SW 1271 (cell line): ENCODE measurements at places on chromosomes 16 and 17.

- DNase-seq = no peak
Measured at GRCh38 chr17:55710410-55710809, 12.3 kb downstream of the TMEM100 start.

GRCh38 chr17:27657620-27658019 is 26.6 kb downstream of the LGALS9 start:
- DNase-seq = no peak

GRCh38 chr17:52064791-52065211 is 93.7 kb downstream of the CA10 start:
- DNase-seq = peak; percentile 40

GRCh38 chr16:78362524-78363135 is 263.2 kb downstream of the WWOX start:
- no peak for DNase-seq

DNA sequence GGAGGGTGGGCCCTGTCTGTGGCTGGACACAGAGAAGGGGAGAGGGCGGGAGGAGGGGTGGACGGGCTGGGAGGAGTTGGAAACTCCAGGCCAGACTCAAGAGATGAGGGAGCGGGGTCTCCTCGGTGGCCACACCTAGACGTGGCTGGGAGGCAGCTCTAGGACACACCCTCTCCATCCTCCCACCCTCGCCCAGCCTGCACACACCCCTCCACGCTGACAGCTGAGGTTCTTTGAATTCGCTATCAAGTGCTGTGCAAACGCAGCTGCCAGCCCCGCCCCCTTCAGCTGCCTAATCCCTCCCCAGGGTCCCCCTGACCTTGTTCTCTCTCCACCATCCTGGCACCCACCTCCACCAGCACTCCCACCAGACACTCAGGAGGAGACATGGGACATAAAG is 48.7 kb downstream of the DNAH17 start:
- no peak for DNase-seq

- no peak for DNase-seq
Measured at GRCh38 chr16:81779536-81780320, 637 bp downstream of the PLCG2 start.

- no peak for DNase-seq
Measured at GRCh38 chr17:79834565-79835469, 4.4 kb downstream of the CBX4 start.

GRCh38 chr16:4010225-4011158 is 105.8 kb downstream of the ADCY9 start:
- no peak for DNase-seq

- peak; percentile 89 for DNase-seq
Measured at GRCh38 chr17:35373534-35373983, at the start of gene SLFN11. Gene SLFN11 (minus strand): TSS chr17:35373621. CDS start chr17:35363807, 9,814 bp downstream.

- no peak for DNase-seq
Measured at GRCh38 chr17:46027048-46027975, 28.3 kb downstream of the STH start.

DNA sequence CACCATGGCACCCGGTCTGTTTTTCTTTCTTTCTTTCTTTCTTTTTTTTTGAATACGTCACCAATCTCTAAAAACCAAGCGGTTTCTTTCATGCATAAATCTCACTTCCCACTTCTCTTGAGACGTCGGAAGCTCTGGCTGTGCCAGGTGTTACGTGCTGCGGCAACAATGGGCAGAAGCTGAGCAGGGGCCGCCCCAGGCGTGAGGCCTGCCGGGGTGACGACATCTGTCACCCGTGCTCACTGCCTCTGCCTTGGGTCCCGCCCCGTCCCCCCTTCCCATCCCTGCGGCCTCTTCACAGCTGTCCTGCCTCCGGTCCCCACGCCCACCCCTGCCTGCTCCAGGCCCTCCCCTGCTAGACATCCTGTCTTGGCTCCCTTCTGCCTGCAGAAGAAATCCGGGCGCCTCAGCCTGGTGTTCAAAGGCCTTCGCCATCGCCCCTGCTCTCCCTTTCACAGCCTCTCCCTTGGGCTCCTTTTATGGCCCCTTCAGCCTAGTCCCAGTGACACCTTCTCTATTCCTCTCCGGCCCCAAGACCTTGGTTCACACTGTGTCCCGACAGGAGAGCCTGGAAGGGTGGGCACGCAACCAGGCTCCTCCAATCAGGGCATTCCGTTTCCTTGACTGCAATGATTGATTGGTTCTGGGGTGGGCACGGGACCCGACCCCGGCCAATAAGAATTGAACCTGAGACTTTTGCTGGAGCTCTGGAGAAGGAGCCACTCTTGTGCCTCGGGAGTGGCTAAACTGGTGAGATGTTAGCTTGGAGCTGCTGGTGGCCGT is 4.8 kb downstream of the P2RX1 start:
- no peak for DNase-seq

- no peak for DNase-seq
Measured at GRCh38 chr17:77083531-77083930, 57.2 kb upstream of the SEC14L1 start.

DNA sequence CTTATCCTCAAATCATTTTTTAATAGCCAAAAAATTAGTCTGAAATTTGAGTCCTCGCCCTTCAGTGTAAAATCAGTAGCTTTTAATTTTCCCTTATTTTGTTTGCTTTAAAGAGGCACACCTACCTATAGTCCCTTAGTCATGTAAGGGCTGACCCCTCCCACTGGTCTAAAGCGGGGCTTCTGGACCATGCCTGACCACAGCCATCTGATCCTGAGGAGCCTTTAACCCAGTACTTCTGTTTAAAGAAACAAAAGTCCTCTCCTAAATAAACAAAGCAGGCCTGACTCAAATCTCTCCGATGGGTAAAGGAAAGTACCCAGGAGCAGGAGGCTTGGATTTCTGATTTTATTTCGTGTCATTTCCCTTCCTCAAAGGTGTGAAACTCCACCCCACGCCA is 92.0 kb upstream of the CCL2 start:
- DNase-seq = no peak

GRCh38 chr17:69900829-69901228 is 174.2 kb upstream of the KCNJ16 start:
- no peak for DNase-seq

GRCh38 chr17:29042679-29043538 is at the start of gene PIPOX:
Gene PIPOX (plus strand): TSS chr17:29043141. CDS start chr17:29043226, 85 bp downstream.
- DNase-seq = no peak

- no peak for DNase-seq
Measured at GRCh38 chr17:68577497-68577821, 23.7 kb downstream of the FAM20A start.

- no peak for DNase-seq
Measured at GRCh38 chr16:65034915-65035314, 86.9 kb downstream of the CDH11 start.

GRCh38 chr16:88617268-88618031 is 20.9 kb upstream of the IL17C start:
- DNase-seq = no peak

DNA sequence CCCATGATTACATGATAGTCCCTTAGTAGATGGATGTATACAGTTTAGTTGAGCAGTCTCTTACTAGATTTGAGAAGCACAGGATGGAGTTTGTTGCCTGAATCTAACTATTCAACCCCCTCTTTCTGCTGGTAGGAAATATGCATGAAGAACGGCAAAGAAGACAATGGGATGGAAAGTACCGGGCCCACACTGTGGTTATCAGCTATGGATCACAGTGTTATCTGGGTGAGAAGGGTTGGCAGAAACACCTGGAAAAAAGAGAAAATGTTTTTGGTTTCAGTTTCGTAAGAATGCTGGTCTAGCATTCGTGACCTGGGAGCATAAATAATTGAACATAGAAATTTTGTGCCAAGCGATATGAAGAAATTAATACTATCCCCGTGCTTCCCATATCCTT is 53.1 kb downstream of the ANKFN1 start:
- DNase-seq = no peak

- no peak for DNase-seq
Measured at GRCh38 chr16:3188925-3189825, 1.2 kb downstream of the OR1F1 start.

DNA sequence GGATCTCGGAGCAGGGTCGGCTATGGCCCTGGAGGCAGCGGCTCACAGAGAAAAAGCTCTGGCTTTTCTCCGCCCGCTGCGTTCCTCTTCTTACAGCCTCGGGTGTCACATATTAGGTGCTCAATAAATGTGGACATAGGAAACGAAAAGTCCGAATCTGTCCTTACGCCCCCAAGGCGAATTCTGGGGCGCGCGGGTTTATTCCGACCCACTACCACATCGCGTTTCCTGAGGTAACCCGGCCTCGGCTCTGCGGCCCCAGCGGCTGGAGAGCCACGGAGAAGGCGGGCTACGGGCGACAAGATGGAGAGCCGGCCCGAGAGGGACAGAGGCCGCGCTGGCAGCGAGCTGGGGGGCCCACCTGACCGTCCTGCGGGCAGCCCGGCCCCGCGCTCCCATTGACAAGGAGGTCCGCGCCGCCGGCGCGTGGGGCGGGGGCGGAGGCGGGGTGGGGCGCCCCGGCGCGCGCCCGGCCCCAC is 573 bp upstream of the GNAO1 start:
- DNase-seq = no peak

GRCh38 chr17:56779322-56779721 is 54.4 kb downstream of the C17orf67 start:
- DNase-seq = no peak

- DNase-seq = no peak
Measured at GRCh38 chr17:74951680-74952421, 16.2 kb downstream of the OTOP3 start.

DNA sequence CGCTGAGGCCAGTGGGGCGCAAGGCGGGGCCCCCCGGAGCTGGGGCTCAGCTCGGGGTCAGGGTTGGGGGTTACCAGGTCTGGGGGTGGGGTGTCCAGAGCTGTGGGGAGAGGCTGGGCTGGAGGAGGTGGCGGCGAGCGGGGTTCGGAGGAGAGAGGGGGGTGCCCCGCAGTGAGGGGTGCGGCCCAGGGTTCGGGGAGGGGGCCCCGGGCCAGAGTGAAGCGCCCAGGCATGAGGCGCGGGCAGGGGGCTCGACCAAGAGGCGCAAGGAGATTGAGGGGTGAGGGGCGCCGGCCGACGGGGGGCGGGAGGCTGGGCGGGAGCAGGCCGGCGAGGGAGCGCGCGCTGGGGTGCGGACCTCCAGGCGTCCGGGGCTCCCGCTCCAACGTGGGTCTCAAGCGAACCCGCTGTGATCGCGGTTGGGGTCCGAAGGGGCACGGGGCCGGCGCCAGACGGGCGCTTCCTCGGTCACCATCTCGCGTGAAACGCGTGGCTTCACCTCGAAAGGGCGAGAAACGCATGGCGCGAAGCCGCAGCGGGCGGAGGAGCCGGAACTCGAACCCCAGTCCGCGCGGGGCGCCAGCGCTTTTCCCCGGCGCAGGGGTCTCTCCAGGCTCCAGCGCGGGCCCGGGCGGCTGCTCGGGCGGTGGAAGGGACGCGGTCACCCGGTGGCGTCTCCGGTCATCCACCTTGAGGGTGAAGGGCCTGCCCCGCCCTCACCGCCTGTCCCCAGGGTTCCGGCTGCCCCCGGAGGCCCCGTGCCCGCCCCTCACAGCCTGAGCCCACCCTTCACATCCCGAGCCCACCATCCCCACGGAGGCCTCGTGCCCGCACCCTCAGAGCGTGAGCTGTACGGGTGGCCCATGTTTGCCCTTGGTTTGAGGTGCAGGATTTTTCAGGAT is 846 bp downstream of the CPNE7 start:
- DNase-seq = no peak

DNA sequence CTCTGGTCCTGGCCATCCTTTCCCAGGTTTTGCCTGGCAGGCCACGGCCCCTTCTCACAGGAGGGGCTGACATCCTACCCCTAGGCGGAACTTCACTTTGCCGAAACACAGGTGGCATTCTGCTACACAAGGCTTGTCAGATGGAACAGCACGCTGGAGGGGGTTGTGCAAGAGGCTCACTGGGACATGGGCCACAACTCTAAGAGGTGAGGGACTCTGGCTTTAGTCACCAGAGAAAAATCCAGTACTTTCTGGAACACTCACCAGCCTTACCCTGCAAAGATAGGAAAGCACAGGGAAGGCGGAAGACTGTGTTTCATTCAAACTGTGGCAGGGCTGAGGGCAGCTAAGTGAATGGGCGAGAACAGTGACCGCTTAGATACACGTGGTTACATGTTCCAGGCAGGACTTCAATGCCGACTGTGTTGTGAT is 18.3 kb downstream of the CDC42EP4 start:
- DNase-seq = peak; percentile 23

GRCh38 chr17:44536090-44536953 is 21.0 kb upstream of the FZD2 start:
- no peak for DNase-seq

DNA sequence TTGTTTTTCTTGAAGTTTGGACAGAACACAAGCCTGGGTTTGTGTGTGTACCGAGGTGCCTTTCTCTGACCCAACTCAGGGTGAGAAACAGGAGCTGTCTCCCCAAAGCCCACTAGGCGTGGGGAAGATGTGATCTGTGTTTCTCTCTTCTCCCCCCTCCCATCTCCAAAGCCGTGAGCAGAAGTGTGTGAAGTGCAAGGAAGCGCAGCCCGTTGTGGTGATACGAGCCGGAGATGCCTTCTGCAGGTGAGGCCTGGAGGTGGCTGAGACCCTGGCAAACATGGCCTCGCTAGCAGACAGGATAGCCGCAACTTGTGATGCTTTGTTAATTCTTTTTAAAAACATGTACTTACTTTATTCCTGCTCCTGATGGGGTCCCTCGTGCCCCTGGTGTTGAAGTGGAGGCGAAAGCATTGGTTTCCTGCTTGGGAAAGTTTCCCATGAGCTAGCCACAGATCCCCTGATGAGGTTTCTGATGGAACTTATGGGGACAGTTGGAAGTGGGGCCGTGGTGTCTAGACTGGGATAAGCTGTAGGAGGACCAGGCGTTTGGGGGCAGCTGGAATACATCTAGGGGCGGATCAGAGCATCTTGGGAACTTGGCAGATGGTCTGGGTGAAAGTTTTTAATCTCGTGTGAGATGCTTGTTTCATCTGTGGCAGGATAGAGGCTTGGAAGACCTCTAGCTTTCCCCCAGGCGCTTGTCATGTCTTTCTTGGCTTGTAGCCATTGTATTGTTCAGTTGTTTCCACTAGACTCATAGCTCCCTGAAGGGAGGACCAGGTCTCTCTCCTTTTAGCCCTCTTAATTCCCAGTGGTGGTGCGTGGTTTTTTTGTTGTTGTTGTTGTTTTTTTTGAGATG is 893 bp downstream of the CTU2 start:
- no peak for DNase-seq

DNA sequence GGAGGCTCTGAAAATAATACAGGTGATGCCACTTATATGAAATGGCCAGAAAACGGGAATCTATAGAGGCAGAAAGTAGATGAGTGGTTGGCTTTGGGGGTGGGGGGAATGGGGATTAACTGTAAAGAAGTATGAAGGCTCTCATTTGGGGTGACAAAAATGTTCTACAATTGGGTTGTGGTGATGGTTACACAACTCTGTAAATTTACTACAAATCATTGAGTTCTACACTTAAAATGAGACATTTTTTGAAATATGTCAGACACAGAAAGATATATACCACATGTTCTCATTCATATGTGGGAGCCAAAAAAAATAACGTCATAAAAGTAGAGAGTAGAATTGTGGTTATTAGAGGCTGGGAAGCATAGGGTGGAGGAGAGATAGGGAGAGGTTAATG is 25.7 kb downstream of the ARHGAP17 start:
- no peak for DNase-seq

DNA sequence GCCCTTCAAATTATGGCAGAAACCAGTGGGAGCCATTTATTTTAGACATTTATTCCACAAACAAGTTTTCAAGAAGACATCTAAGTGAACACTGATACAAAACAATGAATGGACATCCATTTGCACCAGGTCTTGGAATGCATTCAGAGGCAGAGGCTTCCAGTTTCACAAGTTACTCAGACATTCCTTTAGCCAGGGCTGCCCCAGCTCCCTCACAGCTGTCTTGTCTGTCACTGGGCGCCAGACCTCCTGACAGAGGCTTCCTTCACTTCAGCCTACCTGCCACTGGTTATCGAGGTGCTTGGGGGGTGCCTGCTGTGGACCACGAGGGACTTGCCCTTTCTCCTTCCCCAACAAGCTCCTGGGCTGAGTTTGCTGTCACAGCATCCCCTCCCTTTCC is 19.2 kb downstream of the AQP8 start:
- no peak for DNase-seq
